ENCODE measurements at places on chromosomes 3 and 15.

- no peak for DNase-seq
These were observed 109.0 kb upstream of the PDZRN3 start for GRCh38 chr3:73733746-73734145.

GRCh38 chr3:193768070-193768394 lies 175.0 kb downstream of the OPA1 start:
- no peak for DNase-seq

DNA sequence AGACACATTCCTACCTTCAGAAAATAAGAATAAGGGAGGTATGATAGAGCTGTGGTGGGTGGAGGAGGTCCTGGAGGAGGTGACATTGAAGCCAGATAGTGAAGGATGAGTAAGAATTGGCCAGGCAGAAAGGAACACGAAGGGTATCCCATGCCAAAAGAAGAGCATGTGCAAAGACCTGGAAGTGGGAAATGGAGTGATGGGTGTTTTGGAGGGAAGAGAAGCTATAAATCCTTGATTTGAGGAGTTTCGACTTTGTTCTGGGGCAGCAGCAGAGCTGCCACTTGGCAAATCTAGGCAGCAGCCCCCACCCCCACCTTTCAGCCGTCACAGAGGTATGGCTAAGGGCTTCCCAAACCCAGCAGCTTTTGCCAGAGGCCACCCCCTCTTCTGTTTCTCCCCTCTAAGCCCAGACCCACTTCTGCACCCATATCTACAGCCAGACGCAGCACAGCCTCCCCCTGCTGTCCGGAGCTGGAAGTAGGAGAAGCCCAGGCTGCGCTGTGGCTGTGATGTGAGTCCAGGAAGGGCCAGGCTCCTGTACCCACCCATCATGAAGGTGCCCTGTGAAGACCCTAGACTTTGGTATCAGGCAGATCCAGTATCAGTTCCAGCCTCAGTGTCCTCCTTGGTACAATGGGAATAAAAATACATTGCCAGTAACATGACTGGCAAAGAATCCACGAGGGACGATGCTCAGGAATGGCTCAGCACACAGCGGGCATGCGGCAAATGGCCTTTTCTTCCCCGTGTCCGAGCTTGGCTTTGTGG lies 188.7 kb upstream of the LINGO1 start:
- no peak for DNase-seq

DNA sequence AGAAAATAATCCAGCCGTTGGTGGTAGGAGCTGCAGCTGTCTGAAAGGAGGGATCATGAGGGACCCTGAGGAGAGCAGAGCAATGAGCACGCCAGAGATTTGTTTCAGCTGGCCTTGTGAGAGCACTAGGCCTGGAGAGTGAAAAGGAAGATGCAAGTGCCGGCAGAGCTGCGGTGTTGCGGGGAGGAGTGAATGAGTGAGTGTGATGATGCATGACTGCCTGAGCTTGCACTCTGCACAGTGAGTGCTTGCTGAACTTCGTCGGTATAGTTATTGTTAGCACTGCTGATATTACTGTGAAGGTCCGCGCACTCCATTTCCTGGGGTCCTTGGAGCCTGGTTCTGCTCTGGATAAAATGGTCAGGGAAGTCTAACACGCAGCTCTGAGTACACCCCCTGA lies 23.2 kb downstream of the EIF1B start:
- no peak for DNase-seq

- no peak for DNase-seq
These were observed 63.9 kb downstream of the BOC start for GRCh38 chr3:113275258-113275556.

- DNase-seq = no peak
These were observed 36.3 kb downstream of the RASGRP1 start for GRCh38 chr15:38528294-38528693.

- DNase-seq = no peak
These were observed 303.4 kb upstream of the ICE2 start for GRCh38 chr15:60782316-60782715.

DNA sequence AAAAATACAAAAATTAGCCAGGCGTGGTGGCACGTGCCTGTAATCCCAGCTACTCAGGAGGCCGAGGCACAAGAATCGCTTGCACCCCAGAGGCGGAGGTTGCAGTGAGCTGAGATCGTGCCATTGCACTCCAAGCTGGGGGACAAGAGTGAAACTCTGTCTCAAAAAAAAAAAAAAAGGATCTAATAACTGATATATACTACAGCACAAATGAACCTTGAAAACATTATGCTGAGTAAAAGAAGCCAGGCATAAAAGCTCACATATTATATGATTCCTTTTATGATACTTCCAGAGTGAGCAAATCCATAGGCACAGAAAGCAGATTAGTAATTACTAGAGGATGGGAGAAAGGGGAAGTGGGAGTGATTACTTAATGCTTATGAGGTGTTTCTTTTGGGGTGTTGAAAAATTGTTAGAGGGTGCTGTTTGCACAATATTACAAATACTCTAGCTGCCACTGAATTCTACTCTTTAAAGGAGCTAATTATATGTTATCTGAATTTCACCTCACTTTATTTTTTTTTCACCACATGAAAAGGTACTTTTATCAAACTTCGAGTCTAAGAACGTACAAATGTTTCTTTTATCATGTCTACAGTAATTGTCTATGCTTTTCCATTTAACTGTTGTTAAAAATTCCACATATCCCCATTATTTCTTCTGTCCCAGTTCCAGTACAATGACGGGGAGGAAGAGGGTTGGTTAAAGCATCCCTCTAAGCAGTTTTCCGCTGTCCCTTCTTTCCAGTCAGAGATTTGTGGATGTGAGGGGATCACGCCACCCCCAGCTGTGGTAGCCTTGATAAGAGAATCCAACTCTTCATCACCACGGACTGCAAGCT lies 77.7 kb upstream of the FAM174B start:
- no peak for DNase-seq

DNA sequence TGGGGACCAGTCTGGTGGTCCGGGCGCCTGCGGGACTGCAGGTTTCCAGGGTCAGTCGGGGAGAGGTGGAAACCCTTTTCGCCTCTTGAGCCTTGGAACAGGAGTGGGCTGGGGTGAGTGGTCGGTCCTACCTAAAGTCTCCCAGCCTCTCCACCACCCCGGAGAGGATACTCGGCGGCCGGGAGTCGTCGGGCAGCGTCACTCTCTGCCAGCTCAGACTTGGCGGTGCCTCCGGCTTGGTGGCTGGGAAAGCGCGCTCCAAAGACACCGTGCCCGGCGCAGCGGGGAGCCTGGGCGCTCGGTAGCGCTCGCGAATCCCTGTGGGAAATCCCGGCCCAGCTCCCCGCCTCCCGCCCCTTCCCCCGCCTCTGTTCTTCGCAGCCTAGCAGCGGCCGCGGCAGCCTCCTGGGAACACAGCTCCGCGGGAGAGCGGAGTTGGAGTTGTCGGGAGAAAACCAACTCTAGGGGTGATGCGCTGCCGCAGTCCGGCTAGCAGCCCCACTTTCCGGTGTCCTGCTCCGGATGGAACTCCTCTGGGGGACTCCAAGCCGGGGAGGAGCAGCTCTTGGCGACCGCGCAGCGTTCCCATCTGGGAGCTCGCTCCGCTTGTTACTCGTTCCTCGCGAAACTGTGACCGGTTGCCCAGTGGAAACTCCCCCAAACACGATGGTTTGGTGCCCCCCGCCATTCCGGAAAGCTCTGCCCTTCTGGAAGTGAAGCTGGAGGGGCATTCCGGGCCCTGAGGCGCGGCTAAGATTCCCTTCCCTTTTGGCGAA lies 1.4 kb downstream of the EPHB1 start:
- no peak for DNase-seq

All from central memory CD4-positive, alpha-beta T cell (primary cell).